CD4-positive, alpha-beta T cell treated with Interleukin-4 for 4 hours (primary cell): ENCODE measurements at places on chromosomes 5 and 9.

DNA sequence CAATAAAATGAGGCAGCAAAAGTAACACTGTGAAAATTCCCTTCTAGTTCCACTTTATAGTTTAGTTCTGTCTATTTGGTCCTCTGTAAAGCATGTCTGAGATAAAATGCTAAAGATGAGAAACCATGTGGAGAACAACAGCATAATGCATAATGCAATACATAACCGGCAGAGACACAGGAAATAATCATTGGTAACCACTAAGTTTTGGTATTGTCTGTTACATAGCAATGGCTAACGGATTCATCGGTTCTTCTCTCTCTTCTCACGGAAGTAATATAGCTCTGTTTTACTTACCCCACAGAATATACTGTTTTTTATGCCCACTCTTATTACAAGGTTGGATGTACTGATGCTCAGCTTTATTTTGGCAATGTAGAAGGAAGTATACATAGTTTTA is 158.9 kb downstream of the FAM174A start:
- DNase-seq: no peak

- DNase-seq: peak; percentile 10
These were observed 474 bp downstream of the HMGCR start for GRCh38 chr5:75337366-75338021.

GRCh38 chr5:9125852-9126251 is 420.0 kb downstream of the SEMA5A start:
- DNase-seq: no peak

DNA sequence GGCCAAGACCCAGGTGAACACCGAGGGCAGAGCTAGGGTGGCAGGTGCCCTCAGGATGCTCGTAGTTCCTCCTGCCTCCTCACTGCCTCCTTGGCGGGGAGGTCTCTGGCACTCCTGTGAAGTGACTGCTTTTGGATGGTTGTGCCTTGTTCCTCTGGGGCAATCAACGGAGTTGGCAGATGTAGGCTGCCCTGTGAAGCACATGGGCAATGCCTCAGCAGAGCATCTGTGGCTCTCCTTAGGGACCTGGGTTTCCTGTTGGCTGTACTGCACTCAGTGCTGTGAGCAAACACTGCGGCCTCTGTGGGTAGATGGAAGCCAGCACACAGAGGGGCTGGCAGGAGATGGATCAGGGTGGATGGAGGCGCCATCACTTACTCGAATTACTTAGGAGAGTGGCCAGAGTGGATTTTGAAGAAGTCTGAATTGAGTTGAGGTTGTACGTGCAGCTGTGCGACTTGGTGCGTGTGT is 71.4 kb upstream of the COL5A1 start:
- DNase-seq: no peak

GRCh38 chr9:89438194-89438593 is 59.7 kb downstream of the SEMA4D start:
- DNase-seq: no peak

GRCh38 chr5:120684213-120684612 is 220.1 kb downstream of the PRR16 start:
- DNase-seq: no peak

- no peak for DNase-seq
These were observed 18.6 kb upstream of the NOTCH1 start for GRCh38 chr9:136564379-136564988.

DNA sequence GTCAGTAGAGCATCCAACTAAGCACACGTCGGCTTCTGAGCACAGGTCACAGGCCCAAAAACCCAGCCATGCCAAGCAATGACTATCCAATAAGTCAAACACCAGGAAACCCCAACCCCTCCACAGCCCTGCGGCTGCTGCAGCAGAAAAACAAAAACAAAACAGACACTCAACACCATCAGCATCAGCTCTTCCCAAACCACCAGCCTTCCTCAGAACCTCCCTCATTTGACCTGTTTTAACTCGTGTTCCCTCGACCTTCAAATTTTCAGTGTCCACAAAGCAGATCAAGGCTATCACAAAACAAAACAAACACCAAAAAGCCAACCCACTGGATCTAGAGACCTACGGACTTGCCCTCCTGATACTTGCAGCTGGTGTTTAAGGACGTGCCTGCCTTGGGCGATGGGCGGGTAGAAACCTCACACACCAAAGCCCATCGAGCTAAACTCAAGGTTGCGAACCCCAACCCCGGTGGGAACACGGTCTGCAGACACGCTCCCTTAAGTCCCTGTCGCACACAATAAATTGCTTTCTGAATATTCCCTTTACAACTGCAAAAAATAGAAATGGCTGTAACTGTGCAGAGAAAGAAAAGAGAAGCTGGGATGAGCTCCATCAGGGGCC is 247.1 kb upstream of the ANKRD55 start:
- DNase-seq: peak; percentile 86

DNA sequence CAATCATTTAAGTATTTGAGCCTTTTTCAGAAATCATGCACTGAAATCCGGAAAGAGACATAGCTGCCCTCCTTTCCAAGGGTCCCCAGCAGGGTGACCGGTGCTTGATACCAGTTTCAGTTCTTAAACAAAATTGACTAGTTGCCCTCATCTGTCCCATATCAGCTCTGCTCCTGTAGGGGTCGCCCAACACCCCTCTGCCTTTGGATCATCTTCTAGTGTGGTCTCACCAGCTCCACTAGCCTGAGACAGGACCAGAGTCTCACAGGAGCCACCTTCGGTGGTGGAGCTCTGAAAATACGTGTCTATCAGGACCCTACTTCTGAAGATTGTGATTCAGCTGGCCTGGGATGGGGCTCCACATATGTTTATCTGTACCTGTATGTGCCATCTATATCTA is 428.2 kb downstream of the ENC1 start:
- no peak for DNase-seq

- peak; percentile 27 for DNase-seq
These were observed 36.5 kb upstream of the RASA1 start for GRCh38 chr5:87231037-87231808.

- no peak for DNase-seq
These were observed 66.9 kb downstream of the SKIC3 start for GRCh38 chr5:95487880-95488279.

DNA sequence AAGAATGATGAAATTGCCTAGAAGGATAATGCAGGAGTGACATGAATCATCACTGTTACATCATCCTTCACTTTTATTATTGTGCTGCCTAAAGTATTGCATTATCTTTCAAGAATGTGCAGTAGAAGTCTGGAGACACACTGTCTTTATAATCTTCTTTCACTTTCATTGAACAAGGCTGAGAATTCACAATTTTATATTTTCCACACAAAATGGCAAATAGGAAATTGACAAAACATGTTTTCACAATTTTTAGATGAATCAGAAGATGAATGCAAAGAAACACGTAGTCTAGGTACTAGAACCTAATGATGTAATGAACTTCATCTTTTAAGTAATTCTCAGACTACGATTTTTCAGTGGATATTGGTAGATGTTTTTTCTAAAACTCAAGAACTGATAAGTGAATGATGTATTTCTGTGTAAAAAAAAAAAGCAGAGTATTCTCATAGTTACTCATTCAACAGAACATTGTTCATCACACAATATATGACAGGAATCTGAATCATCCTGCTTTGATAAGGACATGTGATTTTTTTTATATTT is 131.5 kb upstream of the GRHPR start:
- DNase-seq: no peak

DNA sequence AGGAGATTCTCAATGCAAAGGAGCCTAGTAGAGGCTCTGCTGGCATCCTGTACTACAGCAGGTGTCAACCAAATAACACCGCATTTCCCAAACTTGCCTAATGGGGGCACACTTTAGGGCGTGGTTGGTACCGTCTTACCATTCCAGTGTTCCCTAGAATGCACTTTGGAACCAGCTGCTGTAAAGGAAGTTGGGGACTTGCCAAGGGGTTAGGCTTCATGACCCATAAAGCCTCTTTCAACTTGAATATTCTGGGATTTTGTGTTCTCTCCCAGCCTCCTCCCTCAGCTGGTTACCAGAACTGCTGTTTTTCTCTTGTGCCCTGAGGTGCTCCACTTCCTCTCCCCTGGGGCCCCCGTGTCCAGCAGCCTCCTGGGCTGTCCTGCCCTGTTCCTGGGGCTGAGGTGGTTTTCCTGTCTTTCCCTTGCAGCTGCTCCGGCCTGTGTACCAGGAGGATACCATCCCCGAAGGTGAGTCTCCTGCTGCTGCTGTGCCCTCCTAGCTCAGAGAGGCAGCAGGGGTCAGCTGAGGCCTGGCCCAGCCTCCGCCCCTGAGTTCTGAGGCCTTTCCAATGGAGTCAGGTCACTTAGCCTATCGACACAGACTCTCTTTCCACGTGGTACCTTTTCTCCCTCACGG is 44.7 kb downstream of the RGS3 start:
- no peak for DNase-seq

GRCh38 chr5:172839669-172840431 is 5.8 kb downstream of the ERGIC1 start:
- DNase-seq: no peak
